ENCODE measurements at places on chromosomes 1 and 21.

DNA sequence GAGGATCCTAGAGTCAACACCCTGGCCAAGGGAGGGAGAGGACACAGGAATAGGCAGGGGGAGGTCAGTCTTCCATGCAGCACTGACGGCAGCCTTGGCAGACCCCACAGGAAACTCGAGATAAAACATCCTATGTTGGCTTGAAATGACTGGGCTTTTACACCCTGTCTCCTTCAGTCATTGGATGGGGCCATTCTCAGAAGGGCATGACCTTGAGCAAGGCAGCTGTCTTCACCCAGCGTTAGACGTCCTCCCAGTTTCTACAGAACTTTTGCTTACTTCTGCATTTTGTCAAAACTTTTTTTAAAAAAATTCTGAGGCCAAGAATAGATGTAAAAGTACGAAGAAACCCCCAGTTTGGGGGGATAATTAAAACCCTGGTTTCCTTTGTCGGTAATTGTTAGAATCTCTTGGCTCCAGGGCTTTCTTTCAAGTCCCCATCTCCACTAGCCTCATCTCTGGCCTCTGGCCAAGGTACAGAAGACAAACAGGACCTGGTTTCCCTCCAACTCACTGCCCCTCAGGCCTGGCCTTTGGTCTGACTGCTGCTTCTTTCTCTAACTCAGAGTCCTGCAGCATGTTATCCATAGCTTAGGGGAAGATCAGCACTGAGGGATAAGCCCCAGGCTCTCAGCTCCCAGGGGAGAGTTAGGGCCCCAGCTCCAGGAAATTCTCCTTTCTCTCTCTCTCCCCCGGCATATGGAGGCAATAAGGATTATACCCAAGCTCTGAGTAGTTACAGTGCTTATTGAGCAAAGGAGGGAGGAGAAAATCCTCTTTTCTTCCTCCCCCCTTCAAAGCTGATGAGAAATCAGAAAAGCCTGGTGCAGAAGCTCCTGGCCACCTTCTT, 51.6 kb upstream of the KCND3 start:
- DNase-seq: no peak

- no peak for DNase-seq
Measured at GRCh38 chr21:21188513-21189195, 190.4 kb downstream of the NCAM2 start.

DNA sequence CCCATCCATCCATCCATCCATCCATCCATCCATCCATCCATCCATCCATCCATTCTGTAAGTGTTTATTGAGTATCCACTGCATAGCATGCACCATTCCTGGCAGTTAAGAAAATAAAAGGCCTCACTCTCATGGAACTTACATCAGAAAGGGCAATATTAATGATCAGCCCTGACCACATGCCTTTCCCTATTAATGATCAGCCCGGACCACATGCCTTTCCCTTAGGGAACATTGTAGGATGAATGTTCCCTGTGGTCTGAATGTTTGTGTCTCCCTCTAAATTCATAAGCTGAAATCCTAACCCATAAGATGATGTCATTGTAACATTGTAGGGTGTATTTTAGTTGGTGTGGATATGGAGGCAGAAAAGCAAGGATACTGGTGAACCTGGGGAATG, 365.8 kb downstream of the KIF26B start:
- no peak for DNase-seq

- DNase-seq: no peak
Measured at GRCh38 chr1:44988531-44989156, 2.2 kb upstream of the EIF2B3 start.

DNA sequence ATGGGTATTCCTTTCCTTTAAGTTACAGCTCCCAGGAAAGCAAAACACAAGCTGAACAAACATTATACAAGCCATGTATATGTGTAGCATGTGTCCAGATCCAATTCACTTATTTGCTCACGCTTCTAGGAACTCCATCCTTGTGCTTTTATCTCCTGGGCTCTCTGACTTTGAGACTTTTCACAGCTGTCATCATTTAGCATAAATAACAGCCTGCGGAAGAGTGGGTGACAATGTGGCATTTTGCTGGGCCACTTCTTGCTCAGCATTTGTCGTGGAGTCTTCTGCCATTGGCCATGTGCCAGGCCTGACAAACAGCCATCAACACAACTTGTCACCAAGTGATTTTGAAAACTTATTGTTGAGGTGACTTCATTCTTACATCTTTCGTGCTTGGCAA, 164.3 kb downstream of the KIF26B start:
- DNase-seq: no peak

DNA sequence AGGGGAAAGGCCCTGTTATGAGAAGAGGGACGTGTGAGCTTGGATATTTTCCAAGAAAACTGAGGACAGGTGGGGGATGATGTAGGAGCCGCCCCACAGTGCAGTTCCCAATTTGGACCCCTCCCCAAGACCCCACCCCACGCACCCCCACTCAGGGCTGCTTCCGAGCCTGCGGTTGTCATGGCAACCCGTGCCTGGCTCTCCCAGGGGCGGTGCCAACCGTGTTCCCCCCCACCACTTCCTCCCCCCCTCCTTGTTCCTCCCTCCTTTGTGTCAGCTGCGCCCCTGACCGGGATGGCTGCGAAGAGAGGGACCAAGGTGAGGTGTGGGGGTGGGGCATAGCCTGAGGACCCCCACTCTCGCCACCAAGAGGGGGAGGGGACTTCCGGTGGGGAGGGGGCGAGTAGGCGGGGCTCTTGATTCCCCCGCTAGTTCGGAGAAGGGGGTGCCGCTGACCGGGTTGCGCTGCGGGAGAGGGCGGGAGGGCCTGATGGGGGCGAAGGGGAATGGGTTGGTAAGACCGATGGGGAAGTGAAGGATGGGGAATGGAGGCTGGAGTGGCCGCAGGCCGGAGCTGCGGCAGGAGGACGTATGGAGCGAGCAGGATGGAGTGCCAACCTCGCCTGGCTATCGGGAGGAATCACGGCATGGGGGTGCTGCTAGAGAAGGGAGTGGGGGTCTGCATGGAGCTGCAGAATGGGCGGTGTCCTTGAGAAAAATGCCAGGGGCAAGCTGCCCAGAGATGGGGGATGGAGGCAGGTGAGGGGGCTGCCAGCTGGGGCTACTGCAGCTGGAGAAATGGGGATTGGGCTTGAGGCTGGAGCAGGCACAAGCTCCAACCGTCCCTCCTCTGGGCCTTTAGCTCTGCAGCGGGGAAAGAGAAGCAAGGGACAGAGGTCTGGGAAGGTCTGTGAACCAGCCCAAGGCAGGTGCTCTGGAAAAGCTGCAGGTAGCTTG, 953 bp downstream of the TRIM46 start:
- DNase-seq: peak; percentile 49

- peak; percentile 28 for DNase-seq
Measured at GRCh38 chr1:212667223-212668139, 32.2 kb downstream of the BATF3 start.

- no peak for DNase-seq
Measured at GRCh38 chr1:92949937-92950817, 11.1 kb downstream of the DIPK1A start.

DNA sequence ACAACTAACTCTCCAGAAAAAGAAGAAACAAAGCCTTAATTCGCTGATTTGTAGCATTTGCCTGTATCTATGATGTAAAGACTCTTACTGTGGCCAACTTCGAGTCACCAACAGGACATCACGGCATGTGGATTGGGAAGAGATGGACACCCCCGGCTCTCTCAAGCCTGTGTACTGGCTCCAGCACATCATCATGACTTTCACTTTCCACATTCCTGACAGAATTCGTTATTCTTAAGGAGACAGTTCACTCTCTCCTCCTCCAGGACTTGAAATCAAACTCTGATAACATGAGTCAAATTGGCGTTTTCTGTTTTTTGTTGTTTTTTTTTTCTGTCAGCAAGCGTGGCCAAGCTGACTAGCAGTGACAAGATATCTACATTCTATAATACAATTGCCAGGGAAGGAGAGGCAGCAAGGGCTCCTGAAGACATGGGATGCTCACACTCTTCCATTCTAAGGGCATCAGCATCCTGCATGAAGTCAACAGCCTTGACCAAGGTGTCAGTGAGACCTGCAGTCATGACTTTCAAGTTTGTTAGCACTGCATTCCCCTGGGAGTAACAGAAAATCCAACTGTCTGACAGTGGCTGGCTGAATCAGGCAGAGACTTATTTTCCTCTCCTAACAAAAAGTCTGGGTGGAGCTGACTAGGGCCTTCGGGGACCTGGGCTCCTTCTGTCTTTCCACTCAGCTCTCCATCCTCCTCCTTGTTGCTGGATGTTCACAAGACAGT, 13.3 kb upstream of the TRAF3IP3 start:
- DNase-seq: no peak

- no peak for DNase-seq
Measured at GRCh38 chr1:86138746-86139145, 17.8 kb downstream of the COL24A1 start.

GRCh38 chr1:39268112-39268581, 63.7 kb downstream of the MACF1 start:
- DNase-seq: peak; percentile 18

DNA sequence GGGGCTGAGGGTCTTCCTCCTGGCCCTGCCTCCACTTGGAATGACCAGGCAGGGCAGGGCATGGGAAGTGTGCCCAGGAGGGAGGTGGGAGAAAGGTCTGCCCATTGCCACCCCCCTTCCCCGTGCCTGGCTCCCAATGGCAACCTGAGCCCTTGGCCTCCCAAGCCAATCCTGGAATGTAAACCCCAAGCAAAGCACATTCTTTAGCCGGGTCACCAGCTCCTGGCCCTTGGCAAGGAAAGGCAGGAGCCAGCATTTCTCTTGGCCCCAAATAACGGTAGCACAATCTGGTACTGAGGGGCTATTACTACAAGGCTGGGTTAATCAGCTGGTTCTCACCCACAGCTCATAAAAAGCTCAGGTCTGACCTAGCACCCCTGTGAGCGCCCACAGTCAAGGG, 6.9 kb upstream of the NUAK2 start:
- DNase-seq: no peak

DNA sequence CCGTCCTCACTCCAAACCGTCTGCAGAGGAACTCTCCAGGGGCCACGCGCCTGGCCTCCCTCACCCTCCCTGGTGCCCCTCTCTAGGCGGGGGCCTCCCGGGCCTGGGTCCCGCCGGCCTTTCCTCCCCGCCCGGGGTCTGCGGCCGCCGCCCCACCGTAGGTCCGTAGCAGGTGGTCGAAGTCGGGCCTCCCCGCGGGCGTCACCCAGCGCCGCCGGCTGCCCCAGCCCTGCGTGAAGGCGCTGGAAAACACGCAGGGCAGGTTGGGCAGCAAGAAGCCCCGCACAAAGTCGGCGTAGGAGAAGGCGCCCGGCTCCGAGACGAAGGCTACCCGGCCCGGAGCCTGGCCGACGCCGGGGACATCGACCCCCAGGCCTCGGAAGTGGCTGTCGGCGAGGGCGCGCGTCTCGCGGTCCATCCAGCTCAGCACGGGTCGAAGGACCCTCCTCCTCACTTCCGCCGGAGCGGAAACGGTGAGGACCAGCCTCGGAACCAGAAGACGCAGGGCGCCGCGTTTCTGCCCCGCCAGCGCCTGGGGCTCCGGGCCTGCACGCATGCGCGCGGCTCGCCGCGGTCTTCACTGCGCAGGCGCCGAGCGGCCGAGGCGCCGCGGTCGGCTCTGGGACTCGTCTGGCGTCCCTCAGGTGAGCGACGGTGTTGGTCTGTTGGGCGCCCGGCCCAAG, at the start of the genes JMJD4 and SNAP47:
Gene JMJD4, minus strand, starts transcription at position 447 of the 683 bp plus-strand sequence. Its CDS starts 29 bp downstream, at position 418.
Gene SNAP47, plus strand, starts transcription at position 580 of the 683 bp plus-strand sequence. CDS start 12,302 bp downstream, outside the sequence.
- DNase-seq: peak; percentile 91

DNA sequence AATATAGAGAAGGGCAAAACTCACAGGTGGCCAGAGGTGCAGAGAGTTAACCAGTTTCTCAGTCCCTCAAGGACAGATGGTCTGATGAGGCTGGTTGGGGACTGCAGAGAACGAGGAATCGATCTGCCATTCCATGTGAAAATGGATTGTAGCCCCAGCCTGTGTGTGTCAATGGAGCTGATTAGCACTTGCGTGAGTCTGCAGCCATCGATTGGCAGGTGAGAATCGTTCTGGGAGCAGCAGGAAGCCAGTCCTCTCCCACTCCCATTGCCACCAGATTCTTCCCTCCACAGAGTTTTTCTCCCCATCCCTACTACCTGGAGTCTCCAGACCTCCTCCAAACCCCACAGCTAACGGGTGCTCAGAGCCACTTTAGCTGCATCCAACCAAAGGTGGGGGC, 18.3 kb upstream of the PSMB2 start:
- DNase-seq: no peak

- DNase-seq: no peak
Measured at GRCh38 chr1:186456729-186457255, 4.1 kb downstream of the PDC start.

GRCh38 chr1:220791956-220792355, 5.2 kb downstream of the MTARC1 start:
- no peak for DNase-seq

DNA sequence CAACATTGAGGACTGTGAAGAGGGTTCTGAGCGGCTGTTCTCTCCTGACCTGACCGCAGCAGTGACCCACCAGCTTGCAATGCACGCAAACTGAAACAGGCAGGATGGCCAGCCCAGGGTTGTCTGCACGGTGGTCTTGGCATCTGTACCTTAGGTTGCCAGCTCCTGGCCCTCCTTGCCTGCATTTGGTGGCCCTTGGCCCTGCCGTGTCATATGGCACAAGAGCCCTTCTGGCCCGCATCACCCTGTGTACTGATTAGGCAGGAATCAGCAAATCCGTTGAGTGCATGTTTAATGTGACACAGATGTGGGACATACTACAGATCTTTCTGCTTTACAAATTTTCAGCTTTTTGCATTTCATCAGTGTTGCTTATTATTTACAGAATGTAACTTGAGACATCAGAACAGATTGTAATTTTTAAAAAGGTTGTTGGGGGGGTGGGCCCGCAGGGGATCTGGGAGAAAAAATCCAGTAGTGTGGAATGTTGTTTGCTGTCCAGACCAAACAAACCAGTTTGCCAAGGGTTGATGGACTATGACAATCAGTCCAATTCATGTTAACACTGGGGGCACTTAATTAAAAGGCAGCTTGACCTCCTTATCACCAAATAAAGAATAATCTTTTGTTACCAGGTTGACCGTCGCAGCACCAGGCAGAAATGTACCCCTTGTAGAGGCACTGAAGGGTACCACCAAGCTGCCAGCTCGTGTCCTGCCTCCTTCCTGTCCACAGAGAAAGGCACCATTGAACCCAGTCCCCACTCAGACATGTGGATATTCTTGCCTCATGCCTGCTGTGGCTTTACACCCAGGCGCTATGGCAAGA, 132.6 kb downstream of the DHRS3 start:
- DNase-seq: no peak

DNA sequence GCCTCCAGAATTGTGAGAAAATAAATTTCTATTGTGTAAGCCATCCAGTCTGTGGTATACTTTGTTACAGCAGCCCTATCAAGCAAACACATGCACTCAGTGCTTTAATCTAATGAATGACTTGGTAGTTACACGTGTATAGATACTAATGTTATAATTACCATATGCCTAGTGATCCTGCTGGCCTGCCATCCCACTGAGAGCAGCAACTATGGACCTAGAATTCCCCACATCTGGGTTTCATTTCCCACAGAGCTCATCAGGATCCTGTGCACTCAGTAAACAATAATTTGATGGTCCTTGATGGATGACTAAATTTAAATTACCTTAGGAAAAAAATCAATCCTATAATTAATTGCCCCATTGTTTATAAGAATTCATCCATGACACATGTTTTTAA, 86.5 kb upstream of the RGS1 start:
- DNase-seq: no peak

GRCh38 chr1:210291786-210292230, 36.9 kb upstream of the HHAT start:
- DNase-seq: peak; percentile 12

GRCh38 chr1:32592943-32593342, 53.7 kb downstream of the ZBTB8A start:
- DNase-seq: no peak

- no peak for DNase-seq
Measured at GRCh38 chr1:223825767-223826748, 19.7 kb downstream of the TP53BP2 start.

Data from endothelial cell (in vitro differentiated cells).